Cortex of kidney (tissue), 1 donor: ENCODE measurements at places on chromosomes 1 and 21.

- no peak for DNase-seq
These were observed 8.3 kb downstream of the SFPQ start for GRCh38 chr1:35184495-35185199.

GRCh38 chr1:244322181-244322580 lies 129.5 kb downstream of the ADSS2 start:
- DNase-seq, result no peak

- DNase-seq, result no peak
These were observed 56.2 kb downstream of the ST3GAL3 start for GRCh38 chr1:43763497-43763973.

DNA sequence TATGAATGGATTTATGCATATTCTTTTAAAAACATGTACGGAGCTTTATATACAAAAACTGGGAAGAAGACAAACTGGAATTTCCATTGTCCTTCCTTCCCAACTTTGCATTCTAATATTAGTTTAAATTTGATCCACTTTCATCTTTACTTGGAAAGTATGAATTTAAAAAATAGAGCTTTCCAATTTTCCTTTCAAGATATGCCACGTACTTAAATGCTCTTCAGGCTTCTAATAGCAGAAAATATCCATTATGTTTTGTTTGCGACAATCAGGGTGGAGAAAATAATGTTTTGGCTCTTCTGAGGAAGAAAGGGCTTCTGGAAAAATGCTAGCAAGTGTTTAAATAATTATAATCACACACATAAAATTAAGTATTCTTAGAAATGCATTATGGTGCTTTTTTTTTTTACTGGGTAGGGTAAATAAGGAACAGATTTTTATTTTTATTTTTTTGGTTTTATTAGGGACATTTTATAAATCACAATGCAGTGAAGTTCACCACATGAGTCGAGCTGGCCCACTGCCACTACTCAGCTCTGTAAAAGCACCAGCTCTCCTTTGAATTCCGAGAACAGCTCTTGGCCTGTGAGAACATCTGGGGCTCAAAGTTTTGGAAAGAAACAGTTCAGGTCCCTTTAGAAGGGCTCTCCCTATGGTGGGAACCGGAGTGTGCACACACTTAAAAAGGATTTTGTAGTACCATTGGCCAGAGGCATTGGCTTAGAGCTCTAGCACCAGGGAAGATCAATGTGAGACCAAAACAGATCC lies 287.4 kb upstream of the LYPLAL1 start:
- DNase-seq, result no peak

DNA sequence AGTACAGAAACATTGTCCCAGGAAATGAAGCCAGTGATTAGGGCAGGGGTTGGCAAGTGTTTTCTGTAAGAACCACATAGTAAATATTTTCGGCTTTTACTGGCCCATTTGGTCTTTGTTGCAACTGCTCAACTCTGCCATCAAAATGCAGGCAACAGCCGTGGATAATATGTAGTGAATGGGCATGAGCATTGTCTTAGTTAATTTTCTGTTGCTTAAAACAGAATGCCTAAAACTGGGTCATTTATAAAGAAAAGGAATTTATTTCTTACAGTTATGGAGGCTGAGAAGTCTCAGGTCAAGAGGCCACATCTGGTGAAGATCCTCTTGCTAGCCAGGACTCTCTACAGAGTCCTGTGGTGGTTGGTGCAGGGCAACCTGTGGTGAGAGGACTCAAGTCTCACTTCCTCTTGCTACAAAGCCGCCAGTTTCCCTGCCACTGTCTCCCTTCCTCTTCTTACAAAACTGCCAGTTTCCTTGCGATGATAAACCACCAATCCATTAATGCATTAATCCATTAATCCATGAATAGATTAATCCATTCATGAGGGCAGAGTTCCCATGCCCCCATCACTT lies 166.4 kb downstream of the PSMG1 start:
- no peak for DNase-seq

DNA sequence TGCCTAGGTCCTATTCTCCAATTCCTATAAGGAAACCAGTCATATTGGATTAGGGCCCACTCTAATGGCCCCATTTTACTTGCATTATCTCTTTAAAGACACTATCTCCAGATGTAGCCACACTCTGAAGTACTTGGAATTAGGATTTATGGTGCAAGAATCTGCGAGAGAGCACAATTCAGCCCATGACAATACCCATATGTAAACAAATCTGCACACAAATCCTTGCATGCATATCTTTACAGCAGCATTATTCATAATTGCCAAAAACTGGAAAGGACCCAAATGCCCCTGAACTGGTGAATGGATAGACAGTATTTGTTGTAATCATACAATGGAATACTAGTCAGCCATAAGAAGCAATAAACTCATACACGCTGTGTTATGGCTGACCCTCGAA lies 229.8 kb upstream of the ADAMTS5 start:
- DNase-seq, result no peak

DNA sequence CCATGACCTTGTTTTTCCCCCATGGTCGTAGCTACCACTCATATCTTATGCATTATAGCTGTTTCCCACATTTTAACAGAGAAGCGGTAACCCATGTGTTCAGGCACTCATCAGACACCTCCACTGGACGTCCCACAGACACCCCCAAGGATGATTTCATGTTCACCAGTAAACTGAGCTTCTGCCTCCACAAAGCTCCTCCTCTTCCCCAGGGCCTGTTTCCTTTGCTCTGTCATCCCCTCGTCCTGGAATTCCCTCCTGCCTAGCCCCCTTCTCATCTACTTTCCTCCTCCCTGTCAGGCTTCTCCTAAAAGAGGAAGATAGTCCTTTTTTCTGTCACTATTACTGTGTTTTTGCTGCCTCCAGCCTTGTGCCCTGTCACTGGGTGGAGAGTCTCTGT lies 111.2 kb downstream of the OMA1 start:
- no peak for DNase-seq

DNA sequence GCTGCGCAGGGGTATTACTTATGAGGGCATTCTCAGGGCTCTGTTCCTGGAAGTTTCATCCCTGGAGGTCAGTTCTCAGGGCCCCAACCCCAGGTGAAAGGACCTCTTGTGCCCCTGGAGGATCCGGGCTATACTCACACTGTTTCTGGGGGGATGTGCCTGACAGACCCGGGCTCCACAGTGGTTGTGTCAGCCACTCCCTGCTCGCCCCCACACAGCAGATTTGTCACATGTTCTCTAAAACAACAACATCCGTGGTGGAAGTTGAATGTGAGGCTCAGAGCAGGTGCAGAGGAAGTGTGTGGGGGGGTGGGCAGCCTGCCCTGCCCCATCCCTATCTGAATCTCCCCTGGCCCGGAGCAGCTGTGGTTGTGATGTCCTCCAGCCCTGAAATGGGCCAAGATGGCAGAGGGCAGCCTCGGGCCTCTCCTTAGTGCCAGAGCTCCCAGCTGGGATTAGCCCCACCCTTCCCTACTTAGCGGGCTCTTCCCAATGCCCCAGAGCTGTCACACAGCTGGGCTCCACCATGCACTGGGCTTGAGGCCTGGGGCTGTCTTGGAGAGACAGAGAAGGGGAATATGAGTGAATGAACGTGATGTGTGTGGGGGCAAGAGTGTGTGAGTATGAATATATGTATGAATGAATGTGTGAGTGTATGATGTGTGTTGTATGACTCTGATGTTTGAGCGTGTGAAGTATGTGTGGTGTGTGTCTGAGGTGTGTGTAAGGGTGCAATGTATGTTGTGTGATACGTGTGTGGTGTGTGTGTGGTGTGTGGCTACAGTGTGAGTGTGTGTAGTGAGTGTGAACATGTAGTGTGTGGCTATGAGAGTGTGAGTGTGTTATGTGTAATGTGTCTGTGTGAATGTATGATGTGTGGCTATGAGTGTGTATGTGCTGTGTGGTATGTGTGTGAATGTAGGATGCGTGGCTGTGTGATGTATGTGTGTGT lies 1.5 kb upstream of the FCMR start:
- DNase-seq, result no peak

GRCh38 chr1:60832367-60832766 lies 250.0 kb upstream of the NFIA start:
- DNase-seq, result no peak

DNA sequence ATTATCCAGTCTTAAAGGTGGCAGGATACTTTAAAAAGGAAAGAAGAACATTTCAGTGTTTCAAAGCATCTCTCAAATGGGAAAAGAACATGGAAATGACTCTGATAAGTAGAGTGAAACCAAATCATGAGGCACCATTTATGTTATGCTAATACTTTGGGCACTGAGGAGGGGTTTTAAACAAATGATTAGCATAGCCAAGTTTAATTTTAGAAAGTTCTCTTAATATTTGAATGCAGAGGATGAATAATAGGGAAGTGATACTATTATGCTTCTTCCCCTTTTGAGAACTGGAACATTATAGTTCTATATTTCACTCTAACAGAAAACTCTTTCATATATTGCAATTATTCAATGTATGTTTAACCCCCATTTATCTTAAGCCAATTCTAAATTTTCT lies 1181.9 kb upstream of the PRMT6 start:
- no peak for DNase-seq

- no peak for DNase-seq
These were observed 147.0 kb upstream of the DNAH14 start for GRCh38 chr1:224782281-224783000.

GRCh38 chr1:155241069-155241679 lies 14.1 kb downstream of the ENTREP3 start:
- no peak for DNase-seq

- no peak for DNase-seq
These were observed 23.9 kb upstream of the SLC25A34 start for GRCh38 chr1:15712168-15712567.

- DNase-seq, result no peak
These were observed 8.9 kb downstream of the VPS26C start for GRCh38 chr21:37257967-37258877.

DNA sequence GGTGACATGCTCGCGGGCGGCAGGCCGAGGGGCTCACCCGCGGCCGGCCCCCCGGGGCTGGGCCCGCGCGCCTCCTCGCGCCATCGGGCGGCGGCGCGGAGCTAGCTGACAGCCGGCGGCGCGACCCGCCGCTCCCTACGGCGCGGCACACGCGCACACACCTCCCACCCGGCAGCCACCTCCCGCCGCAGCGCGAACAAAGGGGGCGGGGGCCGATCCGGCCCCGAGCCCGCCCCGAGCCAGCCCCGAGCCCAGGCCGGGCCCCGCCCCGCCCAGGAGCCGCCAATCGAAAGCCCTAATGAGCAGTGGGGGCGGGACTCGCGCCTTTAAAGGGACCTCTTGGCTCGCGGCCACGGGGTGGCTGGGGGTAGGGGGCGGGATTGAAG lies at the start of gene KIF21B:
TSS of gene KIF21B (minus strand) at position 198 of the 386 bp plus-strand sequence. CDS start 331 bp downstream, outside the sequence.
- no peak for DNase-seq

DNA sequence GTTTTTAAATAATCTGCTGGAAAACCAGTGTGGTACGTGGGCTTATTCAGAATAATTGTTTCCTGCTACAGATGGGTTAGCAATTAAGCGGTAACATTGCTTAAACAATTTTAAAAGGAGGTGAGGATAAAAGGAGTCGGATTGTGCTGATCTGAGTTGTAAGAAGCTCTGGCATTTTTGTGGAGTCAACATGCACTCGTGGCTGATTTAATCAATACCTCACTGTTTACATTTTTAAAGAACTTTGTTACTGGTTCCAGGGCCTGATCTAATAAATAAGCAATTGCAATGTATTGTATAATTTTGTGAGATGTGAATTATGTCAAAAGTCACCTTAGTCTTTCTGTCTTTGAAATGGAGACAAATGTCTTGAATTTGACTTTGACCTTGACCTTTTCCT lies 474.0 kb downstream of the SETD4 start:
- DNase-seq, result no peak

DNA sequence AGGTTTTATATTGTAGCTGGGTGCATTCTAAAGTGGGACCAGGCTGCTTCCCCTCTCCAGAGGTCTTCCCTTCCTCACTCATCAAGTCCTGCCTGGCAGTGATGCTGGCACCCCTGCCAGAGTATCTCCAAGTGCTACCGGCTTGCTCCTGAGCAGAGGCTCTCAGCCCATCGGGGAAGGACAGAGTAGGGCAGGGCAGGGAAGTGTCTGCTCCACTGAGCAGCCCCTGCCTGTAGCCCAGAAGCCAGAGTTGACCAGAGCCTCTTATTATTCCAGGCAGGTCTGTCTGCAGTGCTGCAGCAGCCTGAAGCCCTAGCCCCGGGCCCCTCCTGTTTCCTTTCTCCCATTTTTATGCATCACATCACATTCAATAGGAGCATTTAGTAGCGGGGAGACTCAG lies 51.1 kb downstream of the ATP2B4 start:
- no peak for DNase-seq

DNA sequence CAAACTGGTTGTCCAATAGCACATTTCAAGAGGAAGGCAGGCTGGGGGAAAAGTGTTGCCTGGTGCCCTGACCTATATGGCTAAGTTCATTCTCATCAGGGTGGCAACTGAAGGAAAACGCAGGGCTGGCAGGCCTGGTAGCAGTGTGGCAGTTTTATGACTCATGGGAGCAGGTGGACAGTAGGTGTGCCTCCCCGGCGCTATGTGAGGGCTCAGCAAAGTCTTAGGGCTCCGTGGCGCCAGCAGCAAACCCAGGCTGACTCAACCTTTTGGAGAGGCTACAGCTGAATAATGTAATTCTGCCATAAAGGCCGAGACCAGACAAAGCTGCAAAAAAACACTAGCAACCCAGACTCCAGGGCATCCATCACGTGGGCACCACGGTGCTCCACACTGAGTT lies 23.6 kb downstream of the GADD45A start:
- no peak for DNase-seq

DNA sequence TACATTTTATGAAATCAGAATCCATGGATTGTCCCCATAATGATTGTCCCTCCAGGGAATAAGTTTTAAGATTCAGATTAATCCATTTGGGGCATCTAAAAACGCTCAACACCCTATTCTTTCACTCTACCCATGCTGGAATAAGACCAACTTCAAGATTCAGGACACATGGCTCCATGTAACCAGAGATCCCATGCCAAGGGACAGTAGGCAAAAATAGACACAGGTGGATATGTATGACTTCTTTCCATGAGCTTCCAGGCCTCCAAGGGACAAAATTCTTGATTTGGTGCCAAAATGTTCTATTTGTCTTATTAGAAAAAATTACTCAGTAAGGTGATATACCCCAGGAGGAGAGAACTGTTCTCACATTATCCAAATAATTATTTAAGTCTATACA lies 178.8 kb downstream of the NRIP1 start:
- no peak for DNase-seq

DNA sequence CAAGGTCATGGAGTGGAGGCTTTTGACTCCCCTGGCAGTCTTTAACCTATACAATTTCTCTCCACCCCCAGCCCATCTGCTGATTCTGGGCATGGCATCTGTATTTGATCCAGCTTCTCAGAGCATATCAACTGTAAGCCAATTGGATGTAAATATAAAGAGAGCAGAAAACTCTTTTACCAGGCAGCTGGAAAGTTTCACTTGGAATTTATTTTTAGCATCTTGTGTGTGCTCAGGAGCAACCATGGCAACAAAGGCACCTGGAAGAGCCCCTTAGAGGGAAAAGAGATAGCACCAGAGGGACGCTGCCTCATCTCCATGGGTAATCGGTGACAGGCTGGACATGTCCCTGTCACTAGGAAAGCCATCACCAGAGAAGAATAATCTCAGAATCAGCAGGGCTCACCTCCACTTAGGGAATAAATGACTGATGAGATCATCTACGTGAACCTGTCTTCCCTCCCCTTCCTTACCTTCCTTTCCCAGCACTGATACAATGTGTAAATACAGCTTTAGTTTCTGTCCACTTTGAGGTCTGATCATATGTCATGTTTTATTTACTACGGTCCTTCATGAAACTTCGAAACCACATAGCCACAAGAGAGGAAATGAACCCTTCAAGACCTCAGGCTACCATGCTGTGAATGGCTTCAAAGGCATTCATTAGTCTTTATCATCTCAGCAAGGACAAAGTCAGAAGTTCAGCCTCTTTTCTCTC lies 25.3 kb upstream of the SIPA1L2 start:
- DNase-seq, result no peak

- no peak for DNase-seq
These were observed 104.1 kb downstream of the DISP1 start for GRCh38 chr1:222918801-222919477.
